ENCODE measurements at places on chromosomes 1 and 21.

DNA sequence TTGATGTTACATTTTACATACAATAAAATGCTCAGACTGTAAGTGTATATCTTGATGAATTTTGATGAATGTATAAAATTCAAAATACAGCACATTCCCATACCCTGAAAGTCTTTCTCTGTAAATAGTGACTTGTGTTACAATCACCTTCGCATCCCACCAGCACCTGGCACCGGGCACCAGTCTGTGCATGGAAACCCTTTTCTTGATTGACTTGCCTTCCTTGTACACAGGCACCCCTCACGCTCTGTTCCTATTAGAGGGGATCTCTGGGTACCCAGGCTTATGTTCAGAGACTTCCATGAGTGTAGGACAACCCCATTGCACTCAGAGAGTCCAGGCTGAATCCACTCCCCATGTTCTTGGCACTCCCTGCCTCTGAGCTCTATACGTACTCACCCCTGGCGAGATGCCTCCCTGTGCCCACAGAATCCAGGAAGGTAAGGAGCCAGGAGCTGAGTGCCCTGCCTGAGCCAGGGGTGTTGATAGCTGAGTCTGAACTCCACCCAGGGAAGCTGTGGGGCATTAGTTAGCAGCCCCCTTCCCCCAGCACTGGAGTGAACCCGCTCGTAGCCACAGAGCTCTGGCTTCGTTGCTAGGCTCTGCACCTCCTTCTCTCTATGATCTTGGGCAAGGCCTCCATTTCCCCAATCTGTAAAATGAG lies 22.5 kb upstream of the PKP1 start:
- no peak for DNase-seq

DNA sequence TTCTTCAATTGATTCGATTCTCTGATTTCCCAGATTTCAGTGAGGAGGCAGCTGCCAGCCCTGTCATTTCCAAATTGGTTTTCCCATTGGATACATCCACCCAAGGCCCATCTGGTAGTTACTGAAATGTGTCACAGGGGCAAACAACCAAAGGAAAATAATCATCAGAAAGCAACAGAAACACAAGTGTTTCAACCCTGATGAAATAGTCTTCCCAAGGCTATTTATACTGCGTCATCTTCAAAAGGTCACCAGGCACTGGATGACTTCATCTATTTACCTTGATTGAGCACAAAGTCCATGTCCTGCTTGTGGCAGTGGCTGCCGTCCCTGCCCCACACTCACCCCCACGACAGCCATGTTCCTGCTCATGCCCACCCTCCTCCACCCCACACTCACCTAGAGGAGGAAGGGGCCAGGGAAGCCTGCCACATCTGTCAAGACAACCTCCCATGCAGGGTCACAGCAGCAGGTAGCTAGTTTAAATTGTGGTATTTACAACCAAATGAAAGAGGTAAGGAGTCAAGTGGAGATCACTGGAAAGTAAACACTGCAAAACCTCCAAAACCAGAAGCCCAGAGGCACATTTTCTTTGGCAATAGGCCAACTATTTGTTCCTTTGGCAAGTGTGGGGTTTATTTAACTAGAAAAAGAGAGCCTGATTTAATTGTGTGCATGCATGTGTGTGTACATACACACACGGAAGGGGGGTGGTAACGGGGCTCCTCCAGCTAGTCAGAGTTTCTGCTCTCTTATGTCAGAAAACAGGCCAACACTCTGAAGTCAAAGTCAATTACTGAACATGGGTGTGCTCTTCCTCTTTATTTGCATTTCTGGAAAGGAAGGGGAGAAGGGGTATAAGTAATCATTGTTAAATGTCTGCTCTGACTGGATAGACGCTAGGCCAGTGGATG lies 49.5 kb upstream of the RAB4A start:
- no peak for DNase-seq

DNA sequence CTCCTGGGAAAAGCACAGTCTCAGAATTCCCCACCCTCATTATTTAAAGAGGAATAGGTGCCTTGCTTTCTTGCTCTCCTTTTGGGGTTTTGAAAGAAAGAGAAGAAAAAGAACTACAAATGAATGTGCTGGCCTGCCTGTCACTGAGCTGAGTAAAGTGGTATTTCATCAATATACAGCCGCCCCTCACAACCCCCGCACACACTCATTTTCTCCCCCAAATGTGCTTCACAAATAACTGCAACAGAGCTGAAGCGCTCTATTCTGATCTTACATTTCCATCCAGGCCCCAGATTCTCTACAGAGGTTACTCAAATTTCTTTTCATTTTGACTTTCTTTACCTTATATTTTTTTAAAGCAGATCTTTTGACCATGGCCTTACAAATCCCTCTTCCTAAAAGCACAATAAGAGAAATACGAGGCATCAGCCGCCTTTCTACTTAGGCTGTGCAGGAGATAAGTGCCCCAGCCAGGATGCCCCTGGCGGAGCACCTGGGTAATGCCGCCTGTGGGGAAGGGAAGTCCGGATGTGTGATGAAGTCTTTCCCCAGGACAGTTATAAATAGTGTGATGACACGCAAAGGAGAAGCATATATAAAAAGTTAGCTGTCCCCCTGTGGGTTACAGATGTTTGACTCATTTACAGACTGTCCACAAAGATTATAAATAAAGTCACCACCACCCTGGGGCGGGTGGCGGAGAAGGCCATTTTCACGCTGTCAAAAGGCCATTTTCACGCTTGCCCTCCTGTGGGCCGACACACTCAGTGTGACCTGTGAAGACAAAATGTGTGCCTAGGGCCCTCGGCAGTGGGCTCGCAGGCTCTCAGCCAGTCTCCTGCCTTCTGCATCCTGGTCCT lies 6.5 kb downstream of the KCNN3 start:
- peak; percentile 58 for DNase-seq

DNA sequence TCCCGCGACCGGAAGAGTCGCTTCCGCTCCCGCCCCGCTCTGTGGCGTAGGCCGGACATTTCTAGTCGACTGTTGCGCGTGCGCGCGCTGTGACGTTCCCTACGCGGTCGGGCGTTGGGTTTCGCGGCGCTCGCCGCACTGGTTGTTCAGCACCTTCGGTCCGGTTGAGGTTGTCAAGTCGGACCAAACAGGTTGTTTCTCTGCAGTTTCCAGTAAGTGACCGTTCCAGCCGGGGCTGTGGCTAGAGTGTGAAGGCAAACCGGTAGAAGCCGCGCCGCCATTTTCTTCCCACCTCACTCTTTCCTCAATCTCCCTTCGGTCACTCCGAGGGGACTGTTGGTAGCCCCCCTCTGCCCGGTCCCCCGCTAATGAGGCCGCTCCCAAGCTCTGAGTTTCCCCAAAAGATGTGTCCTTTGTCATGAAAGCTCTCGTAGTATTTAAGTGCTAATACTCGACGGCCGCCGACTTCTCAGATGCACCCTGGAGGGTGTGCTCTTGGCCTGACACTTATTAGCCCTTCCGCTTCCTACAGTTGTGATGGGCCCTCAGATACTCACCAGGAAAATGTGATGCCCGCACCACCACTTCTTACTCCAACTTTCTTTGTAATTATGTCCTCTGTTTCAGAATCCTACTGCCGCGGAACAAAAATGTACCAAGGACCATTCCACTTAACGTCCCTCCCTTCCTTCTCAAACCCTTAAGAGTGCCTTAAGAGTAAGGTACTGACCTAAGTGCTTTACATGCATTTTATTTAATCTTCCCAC lies 56.3 kb downstream of the TRAF5 start:
- DNase-seq: peak; percentile 85

DNA sequence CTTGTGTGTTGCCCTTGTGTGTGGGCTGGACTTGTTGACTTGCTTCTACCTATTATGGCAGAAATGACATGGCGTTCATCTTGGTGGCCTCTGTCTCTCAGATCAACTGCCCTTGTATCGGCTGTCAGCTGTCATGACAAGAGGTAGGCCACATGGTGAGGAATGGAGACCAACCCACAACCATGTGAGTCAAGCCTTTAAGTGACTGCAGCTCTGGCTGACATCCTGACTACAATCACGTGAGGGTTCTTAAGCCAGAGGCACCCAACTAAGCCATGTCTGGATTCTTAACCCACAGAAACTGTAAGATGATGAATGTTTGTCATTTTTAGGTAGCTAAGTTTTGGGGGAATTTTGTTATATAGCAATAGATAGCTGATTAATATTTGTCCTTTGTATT lies 82.1 kb downstream of the KCND3 start:
- DNase-seq: no peak

All from activated CD8-positive, alpha-beta T cell treated with anti-CD3 and anti-CD28 coated beads for 36 hours (primary cell).